ENCODE measurements at places on chromosomes 7 and 10.

GRCh38 chr7:26429168-26429567 lies 137.5 kb downstream of the SNX10 start:
- no peak for DNase-seq

GRCh38 chr10:47441938-47442337 lies 42.0 kb downstream of the ANXA8 start:
- DNase-seq: no peak

- no peak for DNase-seq
These were observed 133.5 kb upstream of the FEZF1 start for GRCh38 chr7:122438006-122438405.

GRCh38 chr10:114973306-114973705 lies 35.3 kb downstream of the TRUB1 start:
- DNase-seq: no peak

DNA sequence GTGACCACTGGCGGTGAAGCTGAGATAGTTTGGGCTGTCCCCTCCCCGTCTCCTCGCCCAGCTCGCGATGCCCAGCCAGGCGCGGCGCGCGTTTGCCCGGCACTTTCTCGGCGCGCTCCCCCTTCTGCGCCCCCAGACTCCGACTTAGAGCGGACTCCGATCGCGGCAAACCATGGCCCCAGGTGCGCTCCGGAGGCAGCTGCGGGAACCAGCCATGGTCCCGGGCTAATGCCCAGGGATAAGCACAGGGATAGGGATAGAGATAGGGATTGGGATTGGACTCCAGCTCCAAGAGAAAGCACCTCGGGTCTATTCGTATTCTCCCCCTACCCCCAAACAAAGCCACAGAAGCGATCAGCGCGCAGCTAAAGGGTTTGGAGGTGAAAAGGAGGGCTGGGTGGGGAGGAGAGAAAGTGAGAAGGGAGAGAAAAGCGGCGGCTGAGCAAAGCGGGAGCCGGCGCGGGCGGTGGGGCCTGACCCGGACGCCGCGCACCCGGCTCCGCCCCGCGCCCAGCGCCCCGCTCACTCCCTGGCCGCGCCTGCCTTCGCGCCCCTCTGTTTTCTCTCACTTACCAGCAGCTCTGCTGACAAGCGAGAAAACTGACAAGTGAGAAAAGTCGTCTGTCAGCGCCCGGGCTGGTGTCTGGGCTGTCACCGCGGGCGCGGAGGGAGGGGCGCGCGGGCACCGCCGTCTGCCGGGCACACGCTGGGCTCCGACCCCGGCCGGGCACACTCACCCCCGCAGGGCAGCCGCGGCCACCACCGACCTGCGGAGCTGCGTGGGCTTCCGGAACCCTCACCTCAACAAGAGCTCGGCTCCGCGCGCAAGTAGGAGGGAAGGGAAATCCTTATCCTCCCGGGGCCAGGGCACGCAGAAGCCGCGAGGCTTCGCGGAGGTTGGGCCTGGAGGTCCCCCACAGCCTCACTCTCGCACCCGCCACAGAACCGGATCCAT lies at the start of gene PDE1C:
TSS of gene PDE1C (minus strand) at position 2 of the 955 bp plus-strand sequence.
- no peak for DNase-seq

- DNase-seq: no peak
These were observed 95.3 kb downstream of the CACNA2D1 start for GRCh38 chr7:82348251-82348650.

GRCh38 chr7:41445432-41445831 lies 257.5 kb downstream of the INHBA start:
- no peak for DNase-seq

DNA sequence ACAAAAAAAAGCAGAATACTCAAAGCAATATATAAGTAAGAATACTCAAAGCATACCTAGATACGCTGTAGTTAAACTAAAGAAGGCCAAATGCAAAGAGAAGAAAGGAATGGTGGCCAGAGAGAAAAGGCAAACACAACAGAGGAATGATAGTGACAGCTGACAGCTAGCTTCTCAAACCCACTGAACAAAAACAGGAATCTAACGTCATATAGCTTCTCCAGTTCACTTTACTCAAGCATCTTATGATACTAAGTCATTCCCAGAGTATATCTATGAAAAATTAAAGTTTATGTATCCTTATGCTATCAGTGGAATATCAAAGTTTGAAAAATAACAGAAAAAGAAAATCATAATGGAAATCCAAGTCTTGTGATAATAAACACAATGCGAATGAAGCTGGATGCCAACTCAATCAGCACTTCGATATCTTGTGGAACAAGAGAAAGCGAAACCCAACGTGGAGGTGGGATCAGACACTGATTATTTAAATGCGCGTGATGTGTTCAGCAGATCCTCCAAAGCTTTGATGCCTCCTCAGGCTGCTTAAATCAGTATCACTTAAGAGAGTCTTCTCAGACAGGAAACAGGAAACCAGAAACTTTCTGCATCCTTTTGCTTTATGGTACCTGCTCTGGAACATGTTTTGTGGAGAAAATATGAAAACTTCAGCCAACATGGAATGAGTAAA lies 102.8 kb downstream of the PIP4K2A start:
- no peak for DNase-seq

GRCh38 chr10:84352251-84352842 lies 24.0 kb downstream of the CCSER2 start:
- DNase-seq: no peak

GRCh38 chr7:119931230-119931824 lies 341.6 kb upstream of the KCND2 start:
- no peak for DNase-seq

DNA sequence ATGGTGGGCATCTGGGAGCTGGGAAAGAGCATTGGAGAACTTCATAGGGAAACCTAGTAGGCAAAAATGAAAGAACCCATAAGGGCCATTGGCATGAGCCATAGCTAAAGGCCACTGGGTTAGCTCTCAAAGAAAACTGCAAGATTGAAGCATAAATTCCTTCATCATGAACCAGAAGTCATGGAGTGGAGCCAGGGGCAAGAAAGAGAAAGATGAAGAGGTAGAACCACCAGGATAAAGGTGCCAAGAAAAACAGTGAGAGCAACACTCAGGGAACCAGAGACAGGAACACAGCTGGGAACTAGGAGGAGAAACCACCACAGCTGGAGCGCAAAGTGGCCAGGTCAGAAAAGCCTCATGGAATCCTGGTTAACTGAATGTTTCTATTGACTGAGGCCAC lies 11.5 kb upstream of the SGMS1 start:
- no peak for DNase-seq

DNA sequence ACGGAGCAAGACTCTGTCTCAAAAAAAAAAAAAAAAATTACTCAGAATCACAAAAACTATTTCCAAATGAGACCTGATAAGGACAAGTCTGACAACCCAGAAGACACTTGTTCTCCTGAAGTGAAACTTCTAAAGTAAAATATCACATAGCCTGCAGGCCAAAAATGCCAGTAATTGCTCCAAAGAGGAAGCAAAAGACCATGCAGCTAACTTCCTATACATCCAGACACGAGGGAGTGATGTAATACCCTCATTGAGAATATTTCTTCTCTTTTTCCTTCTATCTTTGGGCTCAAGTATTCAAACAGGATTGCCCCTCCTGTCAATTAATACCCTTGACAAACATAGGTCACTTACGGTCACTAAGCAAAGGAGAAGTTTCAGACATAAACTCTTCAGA lies 31.2 kb downstream of the ARMH3 start:
- no peak for DNase-seq
